Activated CD4-positive, alpha-beta T cell treated with anti-CD3 and anti-CD28 coated beads, Interleukin-2, amount 50 U/mL, for 48 hours (primary cell): ENCODE measurements at places on chromosomes 4 and X.

DNA sequence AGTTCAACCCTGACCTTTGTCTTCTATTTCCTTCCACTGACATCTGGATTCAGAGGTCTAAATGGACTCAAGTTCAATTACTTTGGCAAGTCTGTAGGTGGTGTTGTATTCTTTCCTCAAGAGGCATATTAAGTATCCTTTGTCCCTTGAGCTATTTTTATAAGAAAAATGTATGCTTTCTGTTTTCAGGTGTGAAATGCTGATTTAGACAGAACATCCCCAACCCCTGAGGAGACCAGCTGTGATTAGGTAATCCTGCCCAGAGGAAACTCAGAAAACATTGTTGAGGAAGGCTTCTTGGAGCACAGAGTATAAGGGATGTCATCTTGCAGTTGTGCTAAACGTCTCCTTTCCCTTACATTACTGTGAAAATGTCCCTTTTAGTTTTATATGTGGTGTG is 46.6 kb upstream of the EGFL6 start:
- DNase-seq, result no peak

DNA sequence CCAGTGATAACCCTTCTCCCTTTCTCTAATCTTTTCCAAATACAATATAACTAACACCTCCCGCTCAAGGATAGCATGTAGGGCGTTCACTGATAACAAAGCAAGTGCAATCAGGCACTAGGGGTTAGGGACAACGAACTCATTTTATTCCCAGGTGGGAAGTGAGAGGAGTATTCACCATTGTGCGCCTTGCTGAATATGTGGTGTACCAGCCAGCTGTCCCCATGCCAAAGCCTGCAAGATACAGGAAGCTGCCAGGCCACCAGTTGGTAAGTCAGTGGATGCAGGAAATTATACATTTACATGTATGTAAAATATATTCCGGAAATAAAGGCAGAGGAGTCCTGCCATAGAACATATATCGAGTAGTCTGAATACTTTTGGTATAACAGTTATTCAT is 6.3 kb upstream of the HPRT1 start:
- DNase-seq, result no peak

DNA sequence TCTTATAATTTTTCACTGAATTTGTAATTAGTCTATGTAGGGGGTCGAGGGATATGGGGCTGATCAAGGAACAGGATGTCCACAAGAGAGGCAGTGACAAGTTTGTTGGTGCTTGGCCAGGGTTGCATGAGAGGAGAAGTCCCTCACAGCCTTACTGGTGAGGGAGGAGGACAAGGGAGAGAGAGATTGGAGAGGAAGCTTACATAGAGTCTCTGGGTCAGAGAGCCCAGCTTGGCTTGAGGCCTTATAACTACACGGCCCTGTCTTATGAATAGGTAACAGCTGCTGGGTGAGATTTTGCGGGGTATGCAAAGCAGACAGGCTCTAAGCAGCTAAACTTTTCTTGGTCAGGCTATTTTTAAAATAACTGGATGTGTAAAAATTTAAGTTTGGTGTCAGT is 37.9 kb upstream of the OTUD4 start:
- no peak for DNase-seq

DNA sequence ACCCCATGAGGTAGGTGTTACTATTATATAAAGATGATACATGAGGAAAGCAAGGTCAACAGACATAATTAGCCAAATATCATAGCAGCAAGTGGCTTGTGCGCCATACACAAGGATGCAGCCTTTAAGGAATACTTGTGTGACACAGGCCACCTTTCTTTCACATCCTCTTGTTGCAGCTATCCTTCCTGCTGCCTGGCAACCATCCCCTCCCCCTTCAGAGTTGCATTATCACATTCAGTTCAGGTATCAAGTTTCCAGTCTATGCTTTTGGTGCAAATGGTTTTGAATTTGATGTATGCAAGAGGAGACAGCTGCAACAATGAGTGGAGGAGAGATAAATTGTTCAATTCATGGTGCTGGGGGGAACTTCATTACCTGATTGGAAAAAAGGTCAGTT is 6.4 kb downstream of the ZCCHC18 start:
- no peak for DNase-seq

GRCh38 chr4:175431694-175432093 is 380.4 kb downstream of the GPM6A start:
- DNase-seq, result no peak

DNA sequence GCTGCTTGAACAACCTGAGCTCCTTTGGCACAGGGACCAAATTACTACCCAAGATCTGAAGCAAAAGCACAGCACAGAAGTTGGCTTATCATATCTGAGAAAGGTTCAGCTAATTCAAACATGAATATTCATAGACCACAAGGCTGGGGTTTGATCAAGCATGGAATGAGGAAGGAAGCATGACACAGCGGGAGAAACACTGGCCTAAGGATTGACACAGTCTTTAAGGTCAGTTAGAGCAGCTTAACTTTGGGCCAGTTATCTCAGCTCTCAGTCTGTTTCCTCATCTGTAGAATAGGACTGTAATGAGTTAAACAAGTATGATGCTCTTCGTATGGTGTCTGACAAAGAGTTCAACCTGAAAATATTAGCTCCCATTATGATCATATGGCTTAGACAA is 88.5 kb upstream of the CBR4 start:
- DNase-seq, result no peak

GRCh38 chr4:38759113-38759789 is 23.5 kb downstream of the TLR10 start:
- peak; percentile 73 for DNase-seq

DNA sequence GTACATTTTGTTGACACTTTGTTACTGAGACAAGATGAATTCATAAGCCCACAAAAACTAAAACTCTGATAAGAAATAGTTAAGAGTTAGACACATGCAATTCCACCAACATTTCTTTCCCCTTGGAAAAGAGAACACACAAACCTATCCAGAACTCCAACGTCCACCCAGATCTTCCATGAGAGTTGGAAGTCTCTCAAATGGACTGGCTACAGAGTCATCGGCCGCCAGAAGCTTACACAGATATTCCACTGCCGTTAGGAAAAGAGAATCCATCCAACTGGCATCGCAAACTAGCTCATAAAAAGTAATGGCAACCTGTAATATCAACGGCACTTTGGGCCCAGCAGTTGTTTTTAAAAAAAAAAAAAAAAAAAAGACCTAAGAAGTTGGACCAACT is 114.7 kb downstream of the PRKX start:
- DNase-seq, result no peak

GRCh38 chr4:16157609-16158503 is 68.4 kb downstream of the TAPT1 start:
- DNase-seq, result no peak

DNA sequence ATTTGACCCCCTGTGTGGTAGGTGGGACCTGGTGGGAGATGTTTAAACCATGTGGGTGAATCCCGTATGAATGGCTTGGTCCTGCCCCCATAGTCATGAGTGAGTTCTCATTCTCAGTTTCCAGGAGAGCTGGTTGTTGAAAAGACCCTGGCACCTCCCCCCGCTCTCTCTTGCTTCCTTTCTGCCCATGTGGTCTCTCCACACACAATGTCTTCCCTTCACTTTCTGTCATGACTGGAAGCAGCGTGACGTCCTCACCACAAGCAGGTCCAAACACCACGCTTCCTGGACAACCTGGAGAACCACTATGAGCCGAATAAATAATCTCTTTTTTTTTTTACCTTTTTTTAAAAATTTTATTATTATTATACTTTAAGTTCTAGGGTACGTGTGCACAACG is 3.5 kb upstream of the CSF2RA start:
- no peak for DNase-seq

- DNase-seq, result no peak
Observed at GRCh38 chr4:159673221-159673620, 570.3 kb downstream of the RAPGEF2 start.

GRCh38 chrX:93419642-93420041 is 253.7 kb downstream of the NAP1L3 start:
- DNase-seq, result no peak

- DNase-seq, result peak; percentile 5
Observed at GRCh38 chrX:69093960-69094871, 71.0 kb downstream of the PJA1 start.

GRCh38 chr4:146095091-146095690 is 80.3 kb upstream of the LSM6 start:
- DNase-seq, result peak; percentile 35

GRCh38 chrX:105226499-105226898 is 6.0 kb upstream of the TEX13A start:
- no peak for DNase-seq

GRCh38 chr4:24003926-24004325 is 114.1 kb upstream of the PPARGC1A start:
- no peak for DNase-seq

DNA sequence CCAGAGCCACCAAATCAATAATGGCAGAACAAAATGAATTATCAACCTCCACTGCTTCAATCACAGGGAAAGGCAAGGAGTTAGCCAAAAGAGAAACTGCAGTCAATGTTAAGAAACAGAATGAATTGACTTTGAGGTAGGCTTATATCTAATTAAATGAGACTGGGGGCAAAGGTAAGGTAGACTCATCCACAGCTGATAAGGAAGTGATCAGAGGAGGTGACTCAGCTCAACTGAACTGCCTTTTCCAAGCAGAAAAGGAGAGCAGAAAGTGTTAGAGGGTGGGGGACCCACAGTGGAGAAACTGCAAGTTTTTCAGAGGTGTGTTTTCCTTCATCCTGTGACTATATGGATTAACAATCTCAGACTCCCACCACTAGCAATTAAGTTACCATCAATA is 345.8 kb upstream of the PPARGC1A start:
- DNase-seq, result no peak

DNA sequence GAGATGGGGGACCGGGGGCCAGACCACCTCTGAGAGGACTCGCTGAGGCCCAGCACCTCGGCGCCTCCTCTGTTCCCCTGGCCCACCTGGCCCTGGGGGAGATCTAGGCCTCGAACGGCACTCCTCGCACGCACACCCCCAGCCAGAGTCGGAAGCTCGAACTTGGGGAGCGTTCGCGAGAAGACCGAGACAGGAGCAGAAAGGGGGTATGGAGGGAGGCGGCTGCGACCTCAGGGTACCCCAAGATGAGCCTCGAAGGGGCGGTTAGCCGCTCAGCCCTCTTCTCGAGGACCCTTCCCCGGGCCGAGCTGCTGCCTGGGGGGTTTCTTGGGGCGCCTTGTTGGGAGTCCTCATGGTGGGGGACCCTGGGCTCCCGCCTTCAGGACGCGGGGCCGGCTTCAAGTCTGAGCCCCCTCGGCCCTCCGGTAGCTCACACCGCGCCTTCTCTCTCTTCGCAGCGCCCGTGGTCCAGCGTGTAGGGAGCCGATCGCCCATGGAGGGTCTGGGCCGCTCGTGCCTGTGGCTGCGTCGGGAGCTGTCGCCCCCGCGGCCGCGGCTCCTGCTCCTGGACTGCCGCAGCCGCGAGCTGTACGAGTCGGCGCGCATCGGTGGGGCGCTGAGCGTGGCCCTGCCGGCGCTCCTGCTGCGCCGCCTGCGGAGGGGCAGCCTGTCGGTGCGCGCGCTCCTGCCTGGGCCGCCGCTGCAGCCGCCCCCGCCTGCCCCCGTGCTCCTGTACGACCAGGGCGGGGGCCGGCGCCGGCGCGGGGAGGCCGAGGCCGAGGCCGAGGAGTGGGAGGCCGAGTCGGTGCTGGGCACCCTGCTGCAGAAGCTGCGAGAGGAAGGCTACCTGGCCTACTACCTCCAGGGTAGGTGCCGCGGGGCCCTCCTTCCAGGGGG is 706 bp downstream of the DUSP9 start:
- DNase-seq, result no peak

DNA sequence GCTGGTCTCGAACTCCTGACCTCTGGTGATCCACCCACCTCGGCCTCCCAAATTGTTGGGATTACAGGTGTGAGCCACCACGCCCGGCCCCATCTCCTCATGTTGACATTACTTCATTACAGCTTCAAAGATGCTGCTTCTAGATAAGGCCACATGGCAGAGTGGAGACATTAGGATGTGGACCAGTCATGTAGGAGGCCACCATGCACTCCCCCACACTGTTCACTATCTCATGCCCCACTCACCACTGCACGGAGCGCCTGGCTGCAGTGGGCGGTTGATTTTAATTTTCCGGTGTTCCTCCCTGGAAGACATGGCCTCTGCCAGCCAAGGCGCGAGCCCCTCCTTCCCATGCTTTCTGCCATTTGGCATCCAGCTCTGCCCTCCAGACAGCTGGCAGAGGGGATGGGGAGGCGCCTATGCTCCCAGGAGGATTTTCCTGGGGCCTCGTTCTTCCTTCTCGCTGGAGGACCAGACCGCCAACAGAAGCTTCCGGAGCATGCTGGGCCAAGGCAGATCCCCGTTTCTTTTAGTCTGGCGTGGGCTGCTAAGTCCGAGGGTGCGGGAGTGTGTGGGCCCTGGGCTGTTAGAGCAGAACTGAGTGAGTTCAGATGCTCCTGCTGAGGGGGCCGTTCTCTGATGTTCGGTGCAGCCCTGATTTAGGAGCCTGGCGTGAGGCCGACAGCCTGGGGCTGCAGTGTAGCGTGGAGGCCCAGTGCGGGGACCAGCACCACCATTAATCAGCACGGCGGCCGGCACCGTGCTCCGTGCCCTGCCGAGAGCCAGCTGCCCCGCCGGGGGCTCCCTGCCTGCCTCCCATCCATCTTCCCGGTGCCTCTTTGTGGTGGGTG is 93.1 kb downstream of the SORCS2 start:
- DNase-seq, result no peak

DNA sequence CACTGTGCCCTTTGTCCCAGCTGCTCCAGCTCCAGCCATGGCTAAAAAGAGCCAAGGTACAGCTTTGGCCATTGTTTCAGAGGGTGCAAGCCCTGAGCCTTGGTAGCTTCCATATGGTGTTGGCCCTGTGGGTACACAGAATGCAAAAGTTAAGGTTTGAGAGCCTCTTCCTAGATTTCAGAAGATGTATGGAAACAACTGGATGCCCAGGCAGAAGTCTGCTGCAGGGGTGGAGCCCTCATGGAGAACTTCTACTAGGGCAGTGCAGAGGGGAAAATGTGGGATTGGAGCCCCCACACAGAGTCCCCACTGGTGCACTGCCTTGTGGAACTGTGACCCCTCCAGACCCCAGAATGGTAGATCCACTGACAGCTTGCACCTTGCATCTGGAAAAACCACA is 70.9 kb upstream of the MSX1 start:
- DNase-seq, result no peak

DNA sequence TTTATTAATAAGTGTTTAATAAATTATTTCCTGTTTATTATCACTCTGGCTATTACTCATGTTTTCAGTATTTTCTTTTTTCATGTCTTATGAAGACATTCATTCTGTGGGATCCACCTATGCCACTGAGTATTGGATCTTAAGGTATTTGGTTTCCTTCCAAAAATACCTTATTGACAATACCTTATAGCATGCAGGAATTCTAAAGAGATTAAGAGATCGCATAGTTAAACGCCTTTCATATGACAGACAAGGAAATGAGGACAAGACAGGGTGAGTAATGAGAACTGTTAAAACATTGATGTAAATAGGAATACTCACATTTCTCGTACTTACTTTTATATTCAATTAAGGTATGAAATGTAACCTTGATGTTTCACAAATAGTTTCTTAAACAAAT is 38.2 kb upstream of the TMPRSS11B start:
- DNase-seq, result no peak

- DNase-seq, result peak; percentile 60
Observed at GRCh38 chr4:106502106-106502699, 133.6 kb upstream of the GIMD1 start.
